ENCODE measurements at places on chromosomes 12 and 14. TPM values are rescaled to one million over a fixed set of nuclear protein-coding genes. Genes with fewer than 3 reads are reported as not detected.
A peak's percentile ranks its signal among the peaks of the same experiment; 100 is the strongest.

GRCh38 chr14:99677231-99678140 lies 6.6 kb upstream of the CYP46A1 start:
- DNase-seq = no peak

DNA sequence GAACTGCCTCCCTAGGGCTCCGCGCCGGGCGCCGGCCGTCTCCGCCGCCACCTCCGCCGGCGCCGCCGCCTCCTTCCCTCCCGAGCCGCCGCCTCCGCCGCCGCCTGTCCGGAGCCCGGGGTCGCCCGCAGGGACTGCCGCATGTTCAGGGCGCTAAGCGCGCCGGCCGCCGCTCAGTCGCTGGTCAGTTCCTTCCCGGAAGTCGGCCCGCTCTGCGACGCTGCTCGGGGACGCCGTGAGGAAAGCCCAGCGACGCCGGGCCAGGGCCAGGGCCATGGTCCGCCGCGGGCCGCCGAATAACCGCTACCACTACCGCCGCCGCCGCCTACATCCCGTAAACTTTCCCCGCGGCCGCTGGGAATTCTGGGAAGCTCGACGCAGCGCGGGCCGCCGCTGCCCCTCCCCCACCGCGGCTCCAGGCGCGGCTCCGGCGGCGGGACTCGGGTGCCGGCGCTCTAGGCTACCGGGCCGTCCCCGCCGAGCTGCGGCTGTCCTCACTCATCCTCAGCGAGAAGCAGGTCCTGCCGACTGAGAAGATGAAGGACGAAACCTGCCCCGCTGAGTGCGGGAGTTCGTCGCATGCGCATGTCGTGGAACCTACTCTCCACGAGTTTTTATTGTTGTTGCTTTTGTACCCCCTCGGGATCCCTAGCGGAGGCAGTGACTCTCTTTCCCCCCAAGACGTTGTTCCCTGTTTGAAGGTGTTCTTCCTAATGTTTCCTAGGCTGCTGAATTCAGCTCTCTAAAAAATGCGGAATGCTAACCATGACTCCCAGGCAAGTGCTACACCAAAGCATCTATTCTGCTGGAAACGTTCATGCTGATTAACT lies at the start of gene SAV1:
SAV1 (minus strand) TSS at position 311 of the 830 bp plus-strand sequence. CDS start 339 bp downstream, outside the sequence.
- peak; percentile 85 for DNase-seq

- DNase-seq = no peak
These were observed 217.7 kb upstream of the PDZRN4 start for GRCh38 chr12:40970320-40970907.

DNA sequence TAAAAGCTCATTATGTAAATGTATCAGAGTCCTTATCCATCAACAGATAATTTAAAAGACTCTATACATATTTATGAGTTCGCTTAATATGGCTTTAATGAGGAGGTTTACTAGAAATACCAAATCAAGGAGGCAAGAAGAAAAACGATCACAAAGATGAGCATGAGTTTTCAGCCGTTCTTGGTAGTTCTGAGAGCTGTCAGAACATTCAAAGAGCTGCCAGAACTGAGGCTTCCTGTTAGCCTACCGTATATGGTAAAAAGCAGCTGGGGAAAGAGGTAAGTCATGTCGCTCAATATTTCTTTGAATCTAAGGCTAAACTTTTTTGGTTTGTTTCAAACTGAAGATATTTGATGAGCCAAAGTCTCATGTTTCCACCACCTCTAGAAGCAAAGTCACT lies 115.3 kb upstream of the PLXNC1 start:
- no peak for DNase-seq

DNA sequence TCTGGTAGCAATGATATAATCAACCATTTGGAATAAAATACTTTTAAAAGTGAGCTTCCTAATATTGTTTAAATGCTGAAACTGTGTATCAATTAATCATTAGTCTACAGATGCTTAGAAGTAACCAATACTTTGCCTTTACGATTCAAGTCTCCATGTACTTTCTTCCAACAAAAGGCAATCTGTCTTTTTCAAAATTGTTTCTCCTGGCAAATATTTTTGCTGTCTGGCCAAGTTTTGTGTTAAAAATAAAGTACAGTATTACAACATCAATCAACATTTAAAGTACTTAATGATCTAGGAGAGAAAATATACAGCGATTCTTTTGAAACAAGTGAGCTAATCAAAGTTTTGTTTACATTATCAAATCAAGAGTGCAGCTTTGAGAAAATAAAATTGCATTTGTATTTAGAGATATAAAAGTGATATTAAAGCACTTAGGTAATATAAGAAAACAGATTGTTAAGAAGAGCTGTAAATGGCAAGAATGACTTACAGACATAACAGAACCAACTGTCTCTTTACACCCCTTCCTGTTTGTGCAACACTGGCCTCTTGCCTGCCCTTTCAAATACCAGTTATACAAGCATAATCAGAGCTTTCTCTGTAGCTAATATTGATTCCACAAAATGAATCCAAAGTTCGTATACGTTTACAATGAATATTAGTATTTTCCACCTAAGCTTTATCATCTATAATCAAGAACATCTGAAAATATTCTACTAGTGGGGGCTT lies 38.2 kb upstream of the FBLN5 start:
- peak; percentile 47 for DNase-seq

DNA sequence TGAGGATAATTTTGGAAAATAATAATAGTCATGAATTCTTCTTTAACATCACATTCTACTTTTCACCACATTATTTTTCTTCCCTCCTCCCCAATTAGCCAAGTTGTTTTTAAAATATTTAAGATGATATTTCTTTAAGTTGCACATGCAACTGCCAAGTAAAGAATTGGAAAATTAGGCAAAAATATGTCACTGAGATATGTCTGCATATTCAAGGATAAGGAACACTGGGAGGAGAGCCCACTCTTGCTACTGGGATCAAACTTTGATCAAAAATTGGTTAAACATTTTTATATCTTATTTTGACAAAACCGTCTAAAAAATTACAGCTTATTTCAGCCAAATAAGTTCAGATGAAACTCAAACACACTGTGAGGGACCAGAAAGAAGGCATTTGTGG lies 231.2 kb upstream of the TMTC1 start:
- no peak for DNase-seq

GRCh38 chr14:52369305-52369801 lies 55.2 kb downstream of the PTGER2 start:
- DNase-seq = peak; percentile 47

GRCh38 chr12:26011099-26011498 lies 52.6 kb downstream of the RASSF8 start:
- DNase-seq = peak; percentile 72

DNA sequence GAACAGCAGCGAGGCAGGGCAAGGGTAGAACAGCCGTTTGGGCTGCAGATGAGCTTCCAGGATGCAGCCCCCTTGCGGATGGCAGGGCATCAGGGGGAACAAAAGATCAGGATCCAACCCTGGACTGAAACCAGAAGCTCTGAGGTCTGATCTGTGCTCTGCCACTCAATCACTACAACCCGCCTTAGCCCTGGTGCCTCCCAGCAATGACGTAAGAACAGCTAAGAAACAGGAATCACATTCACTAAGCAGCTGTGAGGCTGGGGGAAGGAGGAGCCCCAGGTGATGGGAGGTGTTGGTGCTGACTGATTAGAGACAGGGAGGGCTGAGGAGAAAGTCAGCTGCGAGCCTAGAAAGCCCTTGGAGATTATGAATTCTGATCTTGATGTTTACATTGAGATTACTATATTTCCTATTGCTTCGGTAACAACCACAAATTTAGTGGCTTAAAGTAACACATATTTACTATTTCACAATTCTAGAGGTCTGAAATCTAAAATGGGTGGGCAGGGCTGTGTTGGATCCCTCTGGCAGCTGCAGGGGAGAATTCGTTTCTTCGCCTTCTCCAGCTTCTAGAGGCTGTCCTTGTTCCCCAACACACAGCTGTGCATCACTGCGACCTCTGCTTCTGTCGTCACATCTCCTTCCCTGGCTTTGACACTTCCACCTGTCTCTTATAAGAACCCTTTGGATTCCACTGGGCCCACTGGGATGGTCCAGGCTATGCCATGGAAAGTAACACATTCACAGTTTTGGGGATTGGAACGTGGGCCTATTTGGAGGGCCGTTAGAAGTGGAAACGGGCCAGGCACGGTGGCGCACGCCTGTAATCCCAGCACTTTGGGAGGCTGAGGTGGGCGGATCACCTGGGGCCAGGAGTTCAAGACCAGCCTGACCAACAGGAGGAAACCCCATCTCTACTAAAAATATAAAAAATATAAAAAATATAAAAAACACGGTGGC lies 6.1 kb upstream of the CD9 start:
- DNase-seq = peak; percentile 80

DNA sequence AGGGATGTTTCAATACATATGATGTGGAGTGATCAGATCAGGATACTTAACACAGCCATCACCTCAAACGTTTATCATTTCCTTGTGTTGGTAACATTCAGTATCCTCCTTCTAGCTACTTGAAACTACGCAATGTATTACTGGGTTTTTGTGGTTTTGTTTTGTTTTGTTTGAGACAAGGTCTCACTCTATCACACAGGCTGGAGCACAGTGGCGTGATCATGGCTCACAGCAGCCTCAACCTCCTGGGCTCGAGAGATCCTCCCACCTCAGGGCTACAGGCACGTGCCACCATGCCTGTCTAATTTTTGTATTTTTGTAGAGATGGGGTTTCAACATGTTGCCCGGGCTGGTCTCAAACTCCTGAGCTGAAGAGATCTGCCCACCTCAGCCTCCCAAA lies 70.2 kb upstream of the BCL11B start:
- no peak for DNase-seq

GRCh38 chr12:93221841-93222240 lies 155.9 kb upstream of the NUDT4 start:
- no peak for DNase-seq

GRCh38 chr12:51823875-51824565 lies 24.5 kb downstream of the FIGNL2 start:
- peak; percentile 58 for DNase-seq

- no peak for DNase-seq
These were observed 167.3 kb downstream of the DACT1 start for GRCh38 chr14:58805057-58805456.

- DNase-seq = peak; percentile 20
These were observed 27.4 kb upstream of the METAP2 start for GRCh38 chr12:95446506-95446900.

- no peak for DNase-seq
These were observed 900.4 kb upstream of the MDGA2 start for GRCh38 chr14:48575772-48576171.

GRCh38 chr12:111066744-111067437 lies 146.5 kb upstream of the MYL2 start:
- no peak for DNase-seq

DNA sequence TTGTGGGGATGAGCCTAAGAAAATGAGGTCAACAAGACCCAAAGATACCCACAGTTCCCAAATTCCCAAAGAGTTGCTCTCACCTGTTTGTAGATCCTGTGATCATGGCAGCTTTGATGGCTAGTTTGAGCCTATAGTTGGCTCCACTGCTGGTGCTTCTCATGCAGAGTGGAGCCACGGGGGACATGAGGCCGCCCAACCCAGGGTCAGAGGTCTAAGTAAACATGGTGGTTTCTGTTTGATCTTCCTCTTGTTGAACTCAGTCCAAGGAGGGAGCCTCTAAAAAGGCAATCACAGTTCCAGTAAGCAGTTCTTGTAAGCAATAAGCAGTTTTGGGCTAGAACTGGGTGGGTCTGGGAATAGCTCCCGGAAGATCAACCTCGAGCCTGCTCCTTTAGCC lies 125.6 kb upstream of the DHRS4 start:
- DNase-seq = peak; percentile 30

GRCh38 chr12:17016116-17016864 lies 410.3 kb upstream of the LMO3 start:
- DNase-seq = no peak

- no peak for DNase-seq
These were observed 17.3 kb upstream of the RFLNA start for GRCh38 chr12:124277394-124278241.

DNA sequence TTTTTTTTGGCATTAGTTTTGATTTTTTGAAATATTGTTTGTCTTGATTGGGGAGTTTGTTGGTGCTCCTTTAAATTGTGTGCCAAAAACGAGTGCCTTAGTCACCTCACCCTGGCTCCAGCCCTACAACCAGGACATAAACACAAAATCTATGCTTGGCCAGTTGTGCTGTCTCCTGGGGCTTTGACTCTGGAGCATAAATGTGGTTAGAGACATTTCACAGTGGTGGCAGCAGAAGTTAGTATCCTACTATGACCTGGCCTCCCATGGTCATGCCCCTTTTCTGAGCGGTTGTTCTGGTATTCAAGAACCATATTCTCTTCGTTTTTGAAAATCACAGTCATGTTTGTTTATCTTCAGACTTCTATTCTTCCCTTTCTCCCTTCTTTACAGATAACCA lies 70.7 kb upstream of the PSMA6 start:
- DNase-seq = no peak

GRCh38 chr12:106110626-106111300 lies 28.0 kb downstream of the NUAK1 start:
- no peak for DNase-seq

- no peak for DNase-seq
These were observed 25.2 kb downstream of the KIF26A start for GRCh38 chr14:104163541-104163940.

DNA sequence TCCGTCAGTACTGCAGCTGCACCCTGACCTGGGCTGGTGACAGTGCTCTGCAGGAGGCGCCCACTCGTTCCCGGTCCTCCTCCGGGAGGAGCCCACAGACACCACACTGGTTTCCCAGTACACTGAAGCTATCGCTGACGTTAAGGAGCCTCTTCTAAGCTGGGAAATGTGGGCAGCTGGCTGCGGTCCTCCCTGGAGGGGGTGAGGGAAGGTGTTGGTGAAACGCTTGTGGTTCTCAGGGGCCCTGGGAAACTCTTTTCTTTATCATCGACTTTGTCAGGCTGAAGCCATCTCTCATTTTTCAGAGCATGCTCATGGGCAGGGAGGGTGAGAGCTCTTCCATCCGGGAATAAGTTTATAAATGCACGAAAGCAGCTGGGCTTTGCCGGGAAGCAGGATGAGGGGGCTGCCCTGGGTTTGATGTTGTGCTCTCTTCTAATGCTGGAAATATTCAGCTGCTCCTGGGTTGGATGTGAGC lies 176.0 kb downstream of the CHST11 start:
- peak; percentile 74 for DNase-seq

GRCh38 chr12:51675071-51675803 lies 84.2 kb downstream of the SCN8A start:
- DNase-seq = no peak

- DNase-seq = peak; percentile 59
These were observed 130.4 kb downstream of the DAAM1 start for GRCh38 chr14:59318908-59319307.

- DNase-seq = peak; percentile 5
These were observed 216.9 kb downstream of the NTF3 start for GRCh38 chr12:5648692-5649359.

GRCh38 chr12:128573907-128574306 lies 249.9 kb downstream of the SLC15A4 start:
- no peak for DNase-seq

The SNAPC1 gene
- total RNA-seq = 27.2 TPM

The NGB gene
- not detected for total RNA-seq

The KRT79 gene
- total RNA-seq = not detected

The PIP4K2C gene
- 21.3 TPM for total RNA-seq

The FOXG1 gene
- total RNA-seq = not detected

The SIX6 gene
- not detected for total RNA-seq

The ART4 gene
- total RNA-seq = under 0.01 TPM

The SELPLG gene
- 1.3 TPM for total RNA-seq

All from fibroblast of villous mesenchyme (primary cell).